ENCODE measurements at places on chromosomes 5 and 9.

- no peak for DNase-seq
Observed at GRCh38 chr5:24819841-24820240, 175.1 kb upstream of the CDH10 start.

GRCh38 chr5:127492854-127493738 is 24.3 kb upstream of the PRRC1 start:
- no peak for DNase-seq

- no peak for DNase-seq
Observed at GRCh38 chr5:81708889-81709288, 42.0 kb downstream of the SSBP2 start.

DNA sequence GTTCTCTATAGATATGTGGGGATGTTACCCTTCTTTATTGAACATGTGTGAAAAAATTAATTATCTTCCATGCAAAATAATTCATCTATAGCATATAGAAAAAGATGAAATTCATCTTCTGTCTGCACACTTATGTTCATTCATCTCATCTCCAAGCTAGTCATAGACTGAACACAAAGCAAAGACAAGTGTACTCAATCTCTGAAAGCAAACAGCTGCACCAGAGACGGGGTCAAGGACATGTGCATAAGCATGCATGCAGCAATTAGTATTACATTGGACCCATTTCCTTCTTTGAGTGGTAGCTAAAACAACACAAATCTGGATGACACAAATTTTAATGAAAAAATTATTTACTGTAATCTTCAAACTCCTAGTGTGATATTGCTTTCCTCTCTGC is 547.0 kb upstream of the COX7C start:
- DNase-seq: no peak

DNA sequence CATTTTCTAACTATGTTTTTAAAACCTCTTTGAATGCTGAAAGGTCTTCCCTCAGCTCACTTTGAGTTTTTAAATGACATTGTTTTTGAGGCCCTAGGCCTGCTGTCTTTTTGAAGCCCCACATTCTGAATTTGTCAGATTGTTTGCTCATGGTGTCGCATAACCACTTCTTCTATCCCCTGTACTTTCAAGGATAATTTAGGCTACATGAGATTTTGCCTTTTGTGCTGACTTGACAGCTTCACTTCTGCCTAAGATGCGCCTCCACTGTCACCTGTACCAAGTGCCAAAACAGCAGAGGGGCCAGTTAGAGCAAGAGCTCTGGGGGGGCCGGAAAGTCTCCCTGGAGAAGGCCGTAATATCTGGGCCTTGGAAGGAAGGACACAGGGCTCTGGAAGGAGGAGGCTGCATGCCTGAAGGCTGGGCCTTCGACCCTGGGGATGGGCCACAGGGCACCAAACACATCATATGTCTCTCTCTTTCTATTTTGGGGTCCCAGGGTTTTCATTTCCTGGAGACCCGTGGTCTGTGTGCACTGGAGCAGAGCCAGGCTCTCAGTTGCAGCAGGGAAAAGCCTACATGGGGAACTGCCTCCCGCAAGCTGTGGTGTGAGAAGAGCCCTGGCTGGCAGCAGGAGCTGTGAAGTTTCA is 49.1 kb downstream of the NDST1 start:
- DNase-seq: no peak

DNA sequence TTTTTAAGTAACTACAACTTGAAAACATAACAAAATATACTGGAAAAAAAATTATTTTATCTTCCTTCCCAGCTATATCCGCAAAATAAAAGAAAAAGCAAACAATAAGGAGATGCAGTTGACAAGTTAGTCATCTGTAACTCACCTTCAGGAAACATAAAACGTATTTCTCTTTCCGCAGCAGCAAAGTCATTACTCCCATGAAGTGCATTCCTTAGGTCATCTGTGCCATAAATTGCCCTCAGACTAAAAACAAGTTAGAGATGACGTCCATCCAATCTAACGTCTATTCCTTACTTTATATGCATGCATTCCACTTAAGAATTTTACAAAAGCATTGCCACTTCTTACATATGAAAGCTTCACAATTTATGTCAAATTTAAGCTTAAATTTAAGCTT is 10.9 kb downstream of the NME5 start:
- DNase-seq: no peak

- no peak for DNase-seq
Observed at GRCh38 chr9:89734600-89735041, 129.8 kb downstream of the GADD45G start.

GRCh38 chr5:51968756-51969155 is 585.5 kb downstream of the ISL1 start:
- no peak for DNase-seq

All from stimulated activated CD8-positive, alpha-beta memory T cell treated with anti-CD3 and anti-CD28 coated beads, Interleukin-7, amount 100 ng/mL, for 1 hour (primary cell).